ENCODE measurements at places on chromosomes 5 and 9.

DNA sequence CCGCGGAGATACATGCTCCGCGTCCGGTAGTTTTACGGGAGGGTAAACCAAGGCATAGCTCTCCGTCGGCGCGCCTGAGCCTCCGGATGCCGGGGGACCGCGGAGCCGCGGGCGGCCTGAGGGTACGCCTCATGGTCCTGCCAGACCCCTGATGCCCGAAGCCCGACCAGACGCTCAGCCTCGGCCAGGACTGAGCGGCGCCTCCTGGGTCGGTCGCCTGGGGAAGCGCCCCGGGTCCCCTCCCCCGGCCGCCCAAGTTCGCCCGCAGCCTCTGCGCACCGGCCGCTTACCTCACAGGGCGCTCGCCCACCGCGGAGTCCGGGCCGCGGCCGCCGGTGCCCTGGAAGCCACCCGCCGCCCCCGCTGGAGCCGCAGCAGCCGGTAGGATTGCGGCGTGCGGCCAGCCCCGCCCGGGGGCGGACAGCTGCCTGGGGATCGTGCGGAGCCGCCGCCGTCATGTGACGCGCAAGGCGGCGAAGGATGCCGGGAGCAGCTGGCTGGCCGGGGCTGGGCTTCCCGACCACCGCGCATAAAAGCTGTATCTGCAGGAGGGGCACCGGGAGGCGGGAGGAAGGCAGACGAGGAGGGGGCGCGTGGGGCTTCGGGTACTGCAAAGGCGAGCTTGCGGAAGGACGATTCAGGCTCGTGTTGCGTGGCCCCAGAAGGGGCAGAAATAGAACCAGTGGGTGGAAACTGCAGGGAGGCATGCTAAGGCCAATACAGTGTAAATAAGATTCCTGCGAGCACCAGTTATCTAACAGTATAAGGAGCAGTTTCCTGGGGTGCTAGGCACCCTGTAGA lies at the start of gene FBXO10:
Gene FBXO10 (minus strand): TSS at position 460 of the 801 bp plus-strand sequence. CDS start 34,612 bp downstream, outside the sequence.
- DNase-seq = peak; percentile 30

DNA sequence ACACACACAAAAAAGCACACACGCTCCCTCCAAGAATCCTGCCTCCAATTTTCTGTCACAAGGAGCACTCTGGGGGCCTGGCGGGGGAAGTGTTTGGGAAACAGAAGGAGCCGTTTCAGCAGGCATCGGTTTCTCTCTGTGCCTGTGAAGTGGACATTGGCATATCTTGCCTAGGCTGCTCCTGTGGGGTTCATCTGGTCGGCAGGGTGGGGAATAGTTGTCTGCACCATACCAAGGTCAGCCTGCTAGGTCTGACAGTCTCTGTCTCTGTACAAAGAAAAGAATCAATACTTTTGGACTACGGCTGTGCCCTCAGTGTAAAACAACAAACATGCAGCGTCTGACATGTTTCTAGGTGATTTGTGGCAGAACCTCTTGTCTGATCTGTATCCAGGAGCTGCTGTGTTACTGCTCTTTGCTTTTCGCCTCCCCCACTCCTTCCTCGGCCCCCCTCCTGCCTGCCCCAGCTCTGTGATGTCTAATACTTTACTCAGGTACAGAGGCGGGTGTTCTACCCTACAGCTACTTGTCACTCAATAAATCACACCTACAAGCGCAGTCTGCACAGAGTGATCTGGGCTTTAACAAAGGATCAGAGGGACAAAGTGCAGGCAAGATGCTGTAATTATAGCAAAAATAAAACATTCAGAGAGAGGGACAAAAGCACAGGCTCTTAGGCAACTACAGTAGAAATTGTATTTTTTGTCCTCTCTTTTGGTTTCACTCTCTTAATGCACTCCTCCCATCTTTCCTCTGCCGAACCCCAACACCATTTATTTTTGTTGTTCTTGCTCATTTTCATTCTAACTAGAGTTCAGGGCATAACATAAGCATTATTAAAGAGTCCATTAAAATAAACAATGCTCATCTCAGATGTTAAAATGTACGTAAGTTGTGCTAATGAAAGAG lies 216.7 kb downstream of the BNC2 start:
- DNase-seq = no peak

DNA sequence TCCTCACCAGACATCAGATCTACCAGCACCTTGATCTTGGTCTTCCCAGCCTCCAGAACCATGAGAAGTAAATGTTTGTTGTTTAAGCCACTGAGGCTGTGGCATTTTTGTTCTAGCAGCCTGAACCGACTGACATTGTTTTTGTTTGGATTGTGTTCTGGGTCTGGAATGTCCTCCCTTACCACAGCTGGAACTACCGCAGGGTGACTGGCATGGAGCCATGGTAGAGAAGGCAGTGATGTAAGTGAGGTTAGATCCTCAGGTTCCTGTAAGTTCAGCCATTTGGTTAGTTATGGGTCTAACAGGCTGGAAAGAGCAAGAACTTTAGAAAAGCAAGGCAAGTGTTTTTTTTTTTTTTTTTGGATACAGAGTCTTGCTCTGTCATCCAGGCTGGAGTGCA lies 209.3 kb downstream of the DAB2IP start:
- DNase-seq = no peak

DNA sequence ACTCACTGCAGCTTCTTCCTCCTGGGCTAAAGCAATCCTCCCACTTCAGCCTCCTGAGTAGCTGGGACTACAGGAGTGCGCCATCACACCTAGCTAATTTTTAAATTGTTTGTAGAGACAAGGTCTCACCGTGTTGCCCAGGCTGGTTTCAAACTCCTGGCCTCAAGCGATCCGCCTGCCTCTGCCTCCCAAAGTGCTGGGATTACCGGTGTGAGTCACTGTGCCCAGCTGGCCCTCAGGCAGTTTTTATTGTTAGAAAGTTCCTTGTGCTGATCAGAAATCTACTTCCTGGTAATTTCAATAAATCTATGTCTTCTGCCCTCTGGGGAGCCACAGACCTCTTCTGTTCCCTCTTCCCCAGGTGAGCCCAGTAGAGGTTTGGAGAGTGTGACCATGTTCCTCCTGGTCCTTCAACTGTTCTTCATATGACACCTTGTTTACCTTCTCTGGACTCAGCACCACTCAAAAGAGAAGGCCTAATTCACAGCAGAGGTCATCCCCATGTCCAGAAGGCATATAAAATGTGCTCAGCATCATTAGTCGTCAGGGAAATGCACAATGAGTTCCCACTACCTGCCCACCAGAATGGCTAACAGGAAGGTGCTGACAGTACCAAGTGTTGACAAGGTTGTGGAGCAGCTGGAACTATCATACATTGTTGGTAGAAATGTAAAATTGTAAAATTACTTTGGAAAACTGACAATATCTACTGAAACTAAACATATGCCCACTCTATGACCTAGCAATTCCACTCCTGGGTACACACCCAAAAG lies 10.4 kb downstream of the TMOD1 start:
- DNase-seq = peak; percentile 43

- no peak for DNase-seq
Measured at GRCh38 chr5:15664961-15665360, 165.0 kb downstream of the FBXL7 start.

GRCh38 chr5:143793249-143793648 lies 18.7 kb upstream of the HMHB1 start:
- no peak for DNase-seq

- DNase-seq = no peak
Measured at GRCh38 chr5:38697013-38697412, 140.6 kb upstream of the LIFR start.

DNA sequence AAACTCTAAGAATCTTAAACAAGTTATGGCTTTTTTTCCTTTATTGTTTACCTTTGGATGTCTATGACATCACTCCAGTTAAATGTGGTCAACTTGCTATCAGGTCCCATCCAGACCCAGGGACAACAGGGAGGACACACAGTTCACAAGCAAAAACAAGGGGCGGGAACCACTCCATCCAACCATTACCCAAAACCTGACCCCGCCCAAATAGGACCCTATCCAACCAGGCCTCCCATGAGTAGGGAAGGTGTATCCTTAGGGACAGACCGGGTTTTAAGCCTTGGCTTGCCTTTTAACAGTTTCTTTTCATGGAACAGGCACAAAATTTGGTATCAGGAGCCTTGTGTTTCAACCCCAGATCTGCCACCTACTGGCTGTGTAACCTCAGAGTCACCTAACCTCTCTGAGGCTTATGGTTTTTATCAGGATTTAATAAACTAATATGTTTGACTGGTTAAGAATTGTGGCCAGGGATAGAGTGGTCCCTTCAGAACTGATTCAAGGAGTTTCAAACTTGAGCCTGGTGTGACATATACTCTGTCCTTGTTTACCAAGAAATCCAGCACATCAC lies 127.7 kb upstream of the RAD23B start:
- DNase-seq = no peak

DNA sequence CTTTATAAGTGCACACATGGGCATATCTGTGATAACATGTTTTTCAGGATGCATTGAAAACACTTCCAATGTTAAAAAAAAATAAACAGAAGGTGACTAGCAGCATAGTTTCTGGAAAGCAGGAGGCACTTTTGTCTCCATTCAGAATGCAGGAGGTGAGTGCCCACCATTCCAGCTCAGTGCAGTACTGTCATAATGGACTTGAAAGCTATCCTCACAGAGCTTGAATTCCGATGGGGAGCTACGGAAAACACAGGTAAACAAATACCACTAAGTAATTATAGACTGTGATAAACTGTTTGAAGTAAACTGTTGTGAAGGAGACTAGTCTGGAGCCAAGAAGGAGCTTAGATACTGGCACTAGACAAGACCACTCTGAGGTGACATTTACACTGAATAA lies 9.9 kb downstream of the FBN2 start:
- no peak for DNase-seq

DNA sequence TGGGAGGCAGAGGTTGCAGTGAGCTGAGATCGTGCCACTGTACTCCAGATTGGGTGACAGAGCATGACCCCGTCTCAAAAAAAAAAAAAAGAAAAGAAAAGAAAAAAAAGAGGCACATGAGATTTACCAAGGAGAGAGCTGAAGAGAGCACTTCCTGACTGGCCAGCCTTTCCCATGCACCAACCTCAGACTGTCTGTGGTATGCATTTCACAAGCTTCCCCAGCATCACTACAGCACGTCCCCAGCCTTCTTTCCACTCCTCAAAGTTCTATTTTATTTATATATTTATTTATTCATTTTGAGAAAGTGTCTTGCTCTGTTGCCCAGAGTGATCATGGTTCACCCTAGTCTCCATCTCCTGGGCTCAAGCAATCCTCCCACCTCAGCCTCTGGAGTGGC lies 13.6 kb upstream of the FUBP3 start:
- no peak for DNase-seq

- no peak for DNase-seq
Measured at GRCh38 chr5:75152860-75153259, 83.8 kb downstream of the ANKRD31 start.

DNA sequence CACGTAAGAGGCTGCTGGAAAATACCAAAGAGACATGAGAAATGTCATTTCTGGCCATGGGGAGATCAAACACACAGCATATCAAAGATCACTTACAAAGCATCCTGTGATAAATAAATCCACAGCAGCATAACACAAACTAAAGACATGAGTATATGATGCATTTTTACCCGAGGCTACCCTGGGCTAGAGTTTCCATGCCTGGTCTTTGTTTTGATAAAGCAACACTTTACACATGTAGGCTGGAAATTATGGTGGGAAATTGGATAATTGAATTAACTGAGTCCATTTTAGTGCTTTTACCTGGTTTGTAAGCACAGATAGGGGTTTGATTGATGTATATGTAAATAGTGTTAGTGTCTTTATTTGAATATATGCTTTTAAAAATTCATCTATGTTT lies 288.4 kb downstream of the AOPEP start:
- no peak for DNase-seq
